A549 treated with AZD2906 at 1 μM for 4 hours (cell line): ENCODE measurements at places on chromosomes 6 and 20. TPM values are rescaled to one million over a fixed set of nuclear protein-coding genes. Genes with fewer than 3 reads are reported as not detected.

Gene SYCP2L
- 1.4 to 2.3 TPM (median 1.9 TPM) in 5 replicates for total RNA-seq

Gene SOX4
- total RNA-seq, result 7.9 to 9.8 TPM (median 9.2 TPM) in 5 replicates

Gene PNLDC1
- total RNA-seq, result 0.05 to 0.13 TPM (median 0.05 TPM) in 3 of 5 replicates, not detected in the others

Gene RBPJL
- not detected in 5 replicates for total RNA-seq
